Right atrium auricular region (tissue), 2 donors: ENCODE measurements at places on chromosomes 1 and 21.

- DNase-seq = no peak
Observed at GRCh38 chr1:15989776-15990175, 13.9 kb upstream of the ZBTB17 start.

GRCh38 chr1:159279773-159280172 is 22.4 kb upstream of the FCER1A start:
- DNase-seq = no peak

DNA sequence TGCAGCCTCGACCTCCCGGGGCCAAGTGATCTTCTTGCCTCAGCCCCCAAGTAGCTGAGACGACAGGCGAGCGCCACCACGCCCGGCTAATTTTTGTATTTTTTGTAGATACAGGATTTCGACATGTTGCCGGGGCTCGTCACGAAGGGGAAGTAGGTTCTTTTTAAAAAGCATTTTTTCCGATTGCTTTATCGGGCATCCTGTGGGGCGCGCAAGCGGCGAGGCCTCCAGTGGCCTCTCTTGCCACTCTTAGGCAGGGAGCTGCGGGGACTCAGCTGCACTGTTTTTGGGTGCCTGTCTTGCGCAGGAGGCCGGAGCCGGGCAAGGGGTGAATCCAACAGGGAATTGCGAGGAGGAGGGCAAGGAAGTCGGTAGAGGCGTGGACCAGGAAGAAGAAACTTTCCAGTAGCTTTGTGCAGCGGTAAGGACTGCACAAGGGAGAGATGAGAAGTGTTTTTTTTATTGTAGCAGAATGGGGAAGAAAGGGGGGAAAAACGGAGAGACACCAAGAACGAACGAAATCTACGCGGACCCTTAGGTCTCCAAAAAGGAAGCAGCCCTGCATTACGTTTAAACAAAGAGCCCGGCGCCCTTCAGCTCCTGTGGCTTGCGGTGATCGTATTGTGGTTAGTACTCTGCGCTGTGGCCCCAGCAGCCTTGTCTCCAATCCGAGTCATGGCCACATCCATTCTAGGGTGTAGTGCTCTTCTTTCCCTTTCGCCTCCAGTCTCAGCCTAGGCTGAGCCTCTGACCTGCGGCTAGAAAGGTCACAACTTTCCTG is 164.8 kb downstream of the PPIAL4G start:
- peak; percentile 62 for DNase-seq

GRCh38 chr1:32864375-32865019 is 6.2 kb downstream of the FNDC5 start:
- DNase-seq = no peak

DNA sequence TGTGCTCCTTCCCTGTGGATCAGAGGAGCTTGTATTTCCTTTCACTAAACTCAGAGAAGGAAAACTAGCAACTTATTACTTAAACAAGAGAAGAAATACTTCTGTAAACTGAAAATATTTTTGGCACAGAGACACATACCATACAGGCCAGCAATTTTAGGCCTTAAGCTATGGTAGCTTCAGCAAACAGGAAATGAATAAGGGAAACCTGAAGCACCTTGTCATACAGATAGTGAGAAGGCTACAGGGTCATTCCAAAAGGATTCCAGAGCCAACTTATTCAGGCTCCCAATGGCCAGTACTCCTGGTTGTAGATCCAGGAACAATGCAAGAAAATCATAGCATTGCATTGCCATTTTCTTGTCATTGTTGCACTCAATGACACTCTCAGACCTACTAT is 9.1 kb upstream of the KYAT3 start:
- DNase-seq = no peak
